ENCODE measurements at places on chromosomes 2 and 18. TPM values are rescaled to one million over a fixed set of nuclear protein-coding genes. Genes with fewer than 3 reads are reported as not detected.

DNA sequence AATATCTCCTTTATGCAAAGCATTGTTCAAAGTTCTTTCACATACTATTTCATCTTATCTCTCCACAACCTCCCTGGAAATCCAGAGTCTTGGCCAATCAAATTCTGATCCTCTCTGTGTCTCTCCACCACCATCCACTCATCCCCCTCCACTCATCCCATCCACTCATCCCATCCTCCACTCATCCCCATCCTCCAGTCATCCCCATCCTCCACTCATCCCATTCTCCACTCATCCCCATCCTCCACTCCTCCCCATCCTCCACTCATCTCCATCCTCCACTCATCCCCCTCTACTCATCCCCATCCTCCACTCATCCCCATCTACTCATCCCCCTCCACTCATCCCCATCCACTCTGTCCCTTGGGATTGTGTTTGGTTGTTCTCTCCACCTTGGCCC is 101.1 kb downstream of the BCL2 start:
- no peak for DNase-seq

- no peak for DNase-seq
Measured at GRCh38 chr2:31707992-31708391, 127.3 kb upstream of the SRD5A2 start.

GRCh38 chr2:46202987-46203386 is 94.2 kb upstream of the EPAS1 start:
- no peak for DNase-seq

GRCh38 chr2:36453652-36454051 is 98.1 kb downstream of the CRIM1 start:
- no peak for DNase-seq

- no peak for DNase-seq
Measured at GRCh38 chr2:152058655-152059054, 40.2 kb downstream of the CACNB4 start.

DNA sequence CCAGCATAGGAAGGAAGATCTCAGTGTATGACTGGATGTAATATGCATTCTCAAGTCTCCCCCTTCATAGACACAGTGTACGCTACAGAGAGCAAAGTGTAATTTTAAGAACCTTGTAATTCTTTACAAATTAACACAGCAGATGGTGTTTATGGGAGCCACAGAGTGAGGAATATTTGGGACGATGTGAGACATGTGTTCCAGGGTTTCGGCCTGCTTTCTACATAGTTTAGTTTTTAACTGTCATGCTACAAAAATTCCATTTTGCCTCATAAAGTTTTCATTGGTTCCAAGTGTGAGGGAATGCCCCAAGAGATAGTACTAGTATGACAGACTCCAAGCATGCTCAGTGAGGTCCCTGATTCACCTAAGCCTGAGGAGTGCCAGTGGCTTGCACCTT is 76.2 kb upstream of the LRRTM1 start:
- no peak for DNase-seq

GRCh38 chr2:226320076-226320948 is 479.3 kb downstream of the IRS1 start:
- no peak for DNase-seq

DNA sequence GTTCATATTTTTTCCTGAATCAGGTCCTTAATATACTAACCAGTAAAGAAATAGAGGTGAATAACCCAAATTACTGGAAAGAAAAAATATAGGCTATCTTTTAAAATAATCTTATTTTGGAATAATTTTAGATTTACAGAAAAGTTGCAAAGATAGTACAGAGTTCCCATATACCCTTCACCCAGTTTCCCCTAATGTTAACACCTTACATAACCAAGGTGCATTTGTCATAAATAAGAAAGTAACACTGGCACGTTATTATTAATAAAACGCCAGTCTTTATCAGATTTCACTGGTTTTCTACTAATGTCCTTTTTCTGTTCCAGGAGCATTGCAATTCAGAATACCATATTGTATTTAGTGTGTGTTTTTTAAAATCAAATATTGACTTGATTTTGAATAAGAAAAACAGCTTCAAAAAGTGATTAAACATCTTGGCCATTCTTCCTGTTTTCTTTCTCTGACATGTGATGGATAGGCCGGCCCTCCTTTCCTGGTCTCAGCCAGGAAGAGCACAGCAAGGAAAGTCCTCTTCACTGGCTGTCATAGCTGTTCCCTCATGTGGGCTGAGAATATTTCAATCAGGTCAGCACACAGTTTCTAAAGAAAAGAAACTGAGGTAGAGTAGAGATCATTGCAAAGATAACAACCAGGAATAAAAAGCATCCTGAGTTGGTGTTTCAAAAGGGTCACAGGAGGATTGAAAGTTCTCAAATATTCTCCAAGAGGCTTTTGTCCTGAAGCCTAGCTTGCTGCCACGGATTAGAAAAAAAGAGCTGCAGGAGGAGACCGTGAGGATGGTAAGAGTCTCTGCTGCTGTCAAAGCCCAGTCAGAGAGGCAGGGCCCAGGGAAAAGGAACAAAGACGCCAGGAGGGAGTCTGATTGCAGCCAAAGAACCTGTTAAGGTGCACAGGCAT is 79.3 kb upstream of the ARL5A start:
- no peak for DNase-seq

DNA sequence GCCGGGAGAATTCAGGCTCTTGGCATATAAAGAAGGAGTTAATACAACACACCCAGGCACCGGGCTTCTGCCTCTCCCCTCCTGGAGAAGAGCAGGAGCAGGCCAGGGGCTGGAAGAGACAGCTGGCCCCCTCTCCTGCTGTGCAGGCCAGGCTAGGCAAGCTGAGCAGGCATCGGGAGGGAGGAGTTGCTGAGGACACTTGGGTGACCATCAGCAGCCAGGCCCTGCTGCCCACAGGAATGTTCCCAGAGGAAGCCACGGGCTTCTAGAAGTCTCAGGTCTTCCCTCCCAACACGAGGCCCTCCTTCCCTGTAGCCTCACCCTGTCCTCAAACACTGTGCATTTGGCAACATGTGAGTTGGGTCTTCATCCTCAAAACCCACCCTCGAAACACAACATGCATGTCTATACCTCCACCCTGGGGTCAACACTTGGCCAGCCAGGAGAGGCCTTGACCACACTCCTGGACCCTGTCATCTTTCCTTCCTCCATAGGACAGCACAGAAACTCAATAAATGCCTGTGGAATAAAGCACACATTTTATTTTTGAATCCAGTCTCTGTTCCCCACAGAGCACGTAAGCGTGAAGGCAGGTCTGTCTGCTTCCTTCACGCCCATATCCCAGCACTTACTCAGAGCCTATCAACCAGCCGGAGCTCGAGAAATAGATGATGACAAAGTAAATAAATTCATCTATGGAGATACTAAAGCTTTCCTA is 433.8 kb upstream of the ID2 start:
- no peak for DNase-seq

DNA sequence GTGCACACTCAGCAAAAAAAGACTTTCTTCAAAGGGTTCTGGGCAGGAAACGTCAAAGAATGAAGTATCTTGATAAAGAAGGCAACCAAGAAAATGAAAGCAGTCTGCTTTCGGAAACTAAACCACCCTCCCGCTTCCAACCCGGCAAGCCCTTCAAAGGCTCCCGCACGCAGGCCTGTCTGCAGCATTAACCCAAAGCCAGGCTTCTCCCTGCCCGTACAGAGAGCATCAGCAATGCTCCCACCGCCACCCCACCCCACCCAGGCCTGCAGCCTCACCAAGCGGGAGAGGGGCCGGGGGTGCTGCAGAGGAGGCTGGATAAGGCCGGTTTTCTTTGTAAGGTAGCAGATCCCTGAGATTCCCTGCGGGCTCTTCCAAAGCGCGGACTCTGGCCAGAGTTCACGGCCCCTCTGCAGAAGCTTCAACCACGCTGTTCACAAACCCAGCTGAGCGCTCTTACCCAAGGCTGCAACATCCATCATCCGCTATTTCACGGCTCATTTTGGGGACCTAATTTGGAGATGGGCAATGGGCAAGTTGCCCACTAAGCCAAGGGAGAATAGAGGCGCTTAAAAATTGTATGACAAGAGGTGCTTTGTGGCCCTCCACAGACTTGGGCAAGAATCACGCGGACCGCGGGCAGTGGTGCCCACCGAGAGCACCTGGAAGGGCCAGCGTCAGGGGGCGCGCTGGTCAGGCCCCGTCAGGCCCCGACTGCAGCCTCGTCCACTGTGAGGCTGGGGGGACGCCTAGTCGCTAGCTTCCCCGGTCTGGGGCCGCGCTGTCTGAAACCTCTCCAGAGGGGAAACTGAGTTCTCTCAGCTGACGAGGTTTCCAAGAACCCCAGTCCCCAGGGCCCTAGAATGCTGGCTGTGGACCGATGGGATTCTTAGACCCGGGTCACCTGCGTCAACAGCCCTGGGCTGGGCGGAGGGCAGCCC is 225.4 kb upstream of the ID2 start:
- no peak for DNase-seq

DNA sequence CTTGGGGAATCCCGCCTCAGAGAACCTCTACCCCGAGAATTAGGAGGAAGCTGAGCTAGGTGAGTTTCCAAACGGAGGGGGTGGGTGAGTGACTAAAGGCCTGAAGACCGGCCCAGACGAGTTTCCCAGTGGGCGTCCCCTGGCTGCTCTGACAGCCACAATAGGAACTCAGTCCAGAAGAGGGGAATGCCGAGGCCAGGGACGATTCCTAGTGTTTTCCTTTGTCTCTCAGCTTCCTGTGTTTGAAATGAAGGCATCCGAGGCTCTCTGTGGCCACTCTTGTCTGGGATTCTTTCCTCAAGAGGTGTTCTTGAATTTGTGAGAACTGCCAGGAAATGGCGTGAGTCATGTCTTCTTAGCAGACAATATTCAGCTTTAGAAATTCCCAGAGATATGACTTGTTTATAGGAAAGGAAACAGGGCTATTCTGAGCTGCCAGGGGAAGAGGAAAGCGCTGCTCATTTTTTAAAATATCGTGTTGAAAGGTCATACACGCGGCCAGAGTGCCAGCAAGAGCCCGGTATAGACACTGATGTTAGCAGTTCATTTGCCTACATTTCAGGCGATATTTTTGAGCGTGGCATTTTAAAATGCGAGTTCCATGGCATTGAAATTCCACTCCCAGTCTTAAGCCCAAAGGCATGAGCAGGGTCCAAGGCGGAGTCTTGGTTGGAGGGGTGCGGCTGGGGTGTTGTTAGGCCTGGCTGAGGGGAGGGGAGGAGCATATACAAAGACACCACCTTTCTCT is 169.1 kb upstream of the KLF7 start:
- peak; percentile 97 for DNase-seq

DNA sequence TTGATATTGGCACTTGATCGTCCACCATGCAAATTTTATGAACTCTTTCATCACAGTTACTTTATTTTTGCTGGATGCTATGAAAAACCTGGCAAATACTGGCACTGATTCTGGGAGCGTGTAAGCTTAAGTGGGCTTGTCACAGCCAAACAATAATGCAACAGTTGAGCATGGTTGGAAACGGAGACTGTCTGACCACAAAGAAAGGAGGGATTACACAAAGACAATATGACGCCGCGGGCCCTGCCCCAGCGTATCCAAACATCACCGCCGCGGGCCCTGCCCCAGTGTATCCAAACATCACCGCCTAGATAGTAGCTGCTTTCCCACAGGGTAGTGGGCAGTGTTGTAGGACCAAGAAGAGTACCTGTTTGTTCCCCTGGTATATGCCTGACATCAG is 135.9 kb downstream of the PRPF40A start:
- DNase-seq, result no peak

DNA sequence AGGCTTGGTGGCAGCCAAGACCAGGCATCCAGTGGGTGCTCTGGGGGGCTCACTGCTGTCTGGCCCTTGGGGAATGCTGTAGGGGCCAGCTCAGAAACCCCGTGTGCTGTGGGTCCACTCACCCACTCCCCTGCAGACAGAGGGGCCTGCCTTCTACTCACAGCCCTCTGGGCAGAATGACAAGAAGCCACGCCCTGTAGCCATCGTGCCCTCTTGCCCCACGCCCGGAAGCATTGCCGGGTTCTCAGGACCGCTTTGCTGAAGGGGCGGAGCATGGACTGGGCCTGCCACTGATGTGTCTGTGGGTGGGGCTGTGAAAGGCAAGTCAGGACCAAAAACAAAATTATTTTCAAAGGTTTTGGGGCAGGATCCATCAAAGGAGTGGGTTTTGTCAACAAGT is 27.8 kb downstream of the GLI2 start:
- DNase-seq, result no peak

DNA sequence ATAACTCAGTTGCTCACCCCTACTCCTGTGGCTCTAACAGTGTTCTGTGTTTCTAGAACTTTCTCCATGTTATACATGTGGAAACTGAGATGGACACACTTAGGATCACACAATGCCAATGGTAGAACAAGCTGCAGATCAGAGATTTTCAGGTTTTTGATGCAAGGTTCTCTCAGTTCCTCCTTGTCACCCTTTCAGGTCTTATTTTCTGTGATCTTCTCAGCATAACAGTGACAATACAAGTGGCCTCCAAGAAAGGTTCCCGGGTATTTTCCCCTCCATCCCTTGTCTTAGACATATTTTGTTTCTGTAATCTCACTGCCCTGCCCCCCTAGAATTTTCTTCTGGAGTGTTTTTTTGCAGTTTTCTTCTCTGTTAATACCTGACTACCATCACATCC is 6.2 kb upstream of the MGAT5 start:
- DNase-seq, result no peak

DNA sequence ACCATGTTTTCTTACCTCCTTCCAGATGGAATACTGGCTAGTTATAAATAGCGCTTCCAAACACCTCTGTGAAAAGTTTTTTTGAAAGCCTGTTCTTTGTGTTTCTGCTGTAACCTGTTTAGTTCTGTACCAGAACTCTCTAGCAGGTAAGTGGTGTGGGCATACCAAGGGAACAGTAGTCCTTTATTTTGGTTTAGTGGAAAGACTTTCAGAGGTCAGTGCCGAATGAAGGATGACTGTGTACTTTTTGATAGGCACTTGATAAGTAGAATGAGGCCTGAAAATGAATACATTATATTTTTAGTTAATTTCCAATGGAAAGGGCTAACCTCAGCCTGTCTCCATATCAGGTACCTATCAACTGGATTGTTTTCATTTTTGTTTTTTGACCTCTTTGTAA is 27.6 kb upstream of the ASB1 start:
- DNase-seq, result no peak

DNA sequence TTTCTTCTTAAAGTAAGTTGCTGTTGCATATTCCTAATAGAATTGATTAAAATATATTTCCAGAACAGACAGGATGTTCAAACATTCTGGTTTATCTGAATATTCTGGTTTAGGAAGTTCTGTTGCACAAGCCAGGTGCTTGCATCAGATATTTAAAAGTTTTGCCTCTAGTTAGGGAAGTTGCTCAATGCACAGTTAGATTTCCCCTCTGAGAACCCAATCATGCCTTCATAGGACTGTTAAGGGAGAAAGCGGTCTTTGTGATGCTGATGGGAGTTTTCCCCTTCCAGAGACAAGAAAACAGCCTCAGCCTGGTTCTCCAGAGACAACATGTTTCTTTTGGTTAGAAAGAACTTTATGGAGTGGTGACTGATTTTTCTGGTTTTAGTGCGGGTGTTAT is 65.6 kb upstream of the REV1 start:
- DNase-seq, result no peak

The ABI2 gene
- total RNA-seq, result 74.8 TPM

The AMER3 gene
- total RNA-seq, result not detected

The CYRIA gene
- not detected for total RNA-seq

The TTN gene
- total RNA-seq, result 0.12 TPM

The FOXD4L1 gene
- total RNA-seq, result not detected

The DPP4 gene
- total RNA-seq, result 41.5 TPM

The MEMO1 gene
- total RNA-seq, result 59.3 TPM

The HOXD8 gene
- 3.6 TPM for total RNA-seq

The RGPD6 gene
- total RNA-seq, result 14.6 TPM

The SNED1 gene
- total RNA-seq, result 1.6 TPM

The IL36G gene
- total RNA-seq, result not detected

All from HFFc6 (cell line).